ENCODE measurements at places on chromosomes 1 and 21. TPM values are rescaled to one million over a fixed set of nuclear protein-coding genes. Genes with fewer than 3 reads are reported as not detected.

DNA sequence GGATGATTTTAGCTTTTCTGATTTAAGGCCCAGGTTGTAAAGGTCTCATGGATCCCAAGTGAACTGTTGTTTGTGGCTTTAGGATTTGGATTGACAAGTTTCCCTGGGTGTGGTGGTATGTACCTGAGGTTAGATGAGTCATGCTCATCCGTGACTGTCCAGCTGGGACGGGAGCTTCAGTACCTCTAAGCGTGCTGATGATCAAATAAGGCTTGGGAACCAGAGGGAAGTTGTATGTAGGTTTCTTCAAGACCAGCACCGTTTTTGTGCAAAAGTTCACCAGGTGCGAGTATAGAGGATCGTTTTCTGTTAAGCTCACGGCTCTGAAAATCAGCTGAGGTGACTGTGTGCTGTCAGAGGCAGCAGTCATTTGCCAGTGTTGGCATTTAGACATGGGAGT lies 19.8 kb downstream of the PLA2G2E start:
- no peak for DNase-seq

Gene TDRD5
- 0.22 TPM for polyA plus RNA-seq

GRCh38 chr1:72023063-72023930 lies 259.0 kb downstream of the NEGR1 start:
- DNase-seq, result no peak

- DNase-seq, result no peak
These were observed 56.9 kb upstream of the TMPRSS2 start for GRCh38 chr21:41564871-41565274.

DNA sequence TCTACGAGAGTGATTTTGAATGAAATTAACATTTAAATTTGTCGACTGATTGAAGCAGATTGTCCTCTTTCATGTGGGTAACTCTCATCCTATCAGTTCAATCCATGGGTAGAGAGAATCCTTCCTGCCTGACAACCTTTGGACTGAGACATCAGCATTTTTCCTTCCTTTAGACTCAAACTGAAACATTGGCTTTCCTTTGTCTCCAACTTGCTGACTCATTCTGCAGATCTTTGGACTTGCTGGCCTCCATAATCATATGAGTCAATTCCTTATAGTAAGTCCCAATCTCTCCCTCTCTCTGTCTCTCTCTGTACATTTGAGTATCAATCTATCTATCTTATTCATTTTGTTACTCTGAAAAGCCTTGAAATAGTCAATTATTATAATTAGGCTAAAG lies 416.7 kb downstream of the LRRIQ3 start:
- no peak for DNase-seq

Gene NR1I3
- polyA plus RNA-seq, result not detected

Gene VAMP3
- 18.2 TPM for polyA plus RNA-seq

- no peak for DNase-seq
These were observed 7.5 kb downstream of the PTPRU start for GRCh38 chr1:29243871-29244200.

GRCh38 chr1:44290250-44291094 lies 64.6 kb downstream of the ERI3 start:
- DNase-seq, result no peak

DNA sequence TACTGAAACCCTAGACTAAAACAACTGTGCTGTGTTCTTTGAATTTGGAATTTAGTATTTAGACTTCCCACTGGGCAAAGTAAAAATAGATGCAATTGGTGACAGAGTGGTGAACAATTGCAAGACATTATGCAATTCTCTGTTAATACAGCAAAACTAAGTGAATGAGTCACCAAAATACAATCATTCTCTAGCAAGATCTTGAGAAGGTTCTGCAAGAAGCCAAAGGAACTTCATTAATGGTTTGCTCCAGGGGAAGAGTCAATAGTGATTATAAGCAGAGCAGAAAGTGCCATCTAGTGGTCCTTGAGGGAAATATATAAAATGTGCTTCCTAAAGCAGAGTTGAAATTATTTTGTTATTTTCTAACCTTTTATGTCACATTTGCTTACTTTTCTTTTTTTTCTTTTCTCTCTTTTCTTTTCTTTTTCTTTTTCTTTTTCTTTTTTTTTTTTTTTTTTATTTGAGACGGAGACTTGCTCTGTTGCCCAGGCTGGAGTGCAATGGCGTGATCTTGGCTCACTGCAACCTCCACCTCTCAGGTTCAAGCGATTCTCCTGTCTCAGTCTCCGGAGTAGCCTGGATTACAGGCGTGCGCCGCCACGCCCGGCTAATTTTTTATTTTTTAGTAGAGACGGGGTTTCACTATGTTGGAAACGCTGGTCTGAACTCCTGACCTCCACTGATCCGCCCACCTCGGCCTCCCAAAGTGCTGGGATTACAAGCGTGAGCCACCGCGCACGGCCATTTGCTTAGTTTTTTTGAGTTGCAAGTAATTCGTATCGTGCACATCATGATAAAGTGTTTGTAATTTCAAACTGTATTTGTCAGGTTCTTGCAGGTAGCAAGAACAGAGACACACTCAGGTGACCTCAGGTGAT lies 99.2 kb downstream of the CTH start:
- DNase-seq, result no peak

DNA sequence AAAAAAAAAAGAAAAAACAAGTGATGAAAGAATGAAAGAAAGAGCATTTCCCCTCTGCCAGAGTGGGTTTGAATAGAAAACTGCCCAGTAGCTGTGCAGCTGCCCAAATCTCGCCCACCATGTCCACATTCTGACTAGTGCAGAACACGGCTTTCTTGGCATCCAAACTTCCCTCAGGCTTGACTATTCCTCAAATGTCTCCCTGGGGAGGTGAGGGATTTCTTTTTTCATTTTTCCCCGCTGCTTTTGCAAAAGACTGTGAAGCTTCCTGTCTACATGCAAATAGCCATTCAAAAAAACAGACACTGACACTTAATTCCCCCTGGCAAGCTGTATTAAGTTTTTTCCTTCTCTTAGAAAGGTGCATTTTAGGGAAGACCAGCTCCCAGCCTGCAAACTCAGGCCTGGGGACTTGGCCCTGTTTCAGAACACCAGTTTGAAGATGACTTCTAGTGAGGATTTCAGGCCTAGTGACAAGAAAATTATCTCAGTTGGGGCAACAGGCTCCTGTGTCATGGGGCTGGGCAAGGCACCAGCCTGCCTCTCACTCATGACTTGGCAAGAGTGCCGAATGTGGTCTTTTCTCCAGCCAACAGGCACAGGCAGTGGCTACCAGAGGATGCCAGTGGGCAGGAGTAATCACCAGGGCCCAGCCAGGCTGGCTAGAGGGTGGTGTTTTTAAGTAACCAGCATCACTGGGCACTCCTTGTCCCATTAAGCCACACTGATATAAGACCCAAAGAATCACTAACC lies 178.1 kb upstream of the NFIA start:
- no peak for DNase-seq

- DNase-seq, result no peak
These were observed 113.0 kb downstream of the SMYD3 start for GRCh38 chr1:246394121-246394520.

Gene KRTAP7-1
- not detected for polyA plus RNA-seq

Measured in H1 (cell line).